ENCODE measurements at places on chromosomes 7 and 10.

DNA sequence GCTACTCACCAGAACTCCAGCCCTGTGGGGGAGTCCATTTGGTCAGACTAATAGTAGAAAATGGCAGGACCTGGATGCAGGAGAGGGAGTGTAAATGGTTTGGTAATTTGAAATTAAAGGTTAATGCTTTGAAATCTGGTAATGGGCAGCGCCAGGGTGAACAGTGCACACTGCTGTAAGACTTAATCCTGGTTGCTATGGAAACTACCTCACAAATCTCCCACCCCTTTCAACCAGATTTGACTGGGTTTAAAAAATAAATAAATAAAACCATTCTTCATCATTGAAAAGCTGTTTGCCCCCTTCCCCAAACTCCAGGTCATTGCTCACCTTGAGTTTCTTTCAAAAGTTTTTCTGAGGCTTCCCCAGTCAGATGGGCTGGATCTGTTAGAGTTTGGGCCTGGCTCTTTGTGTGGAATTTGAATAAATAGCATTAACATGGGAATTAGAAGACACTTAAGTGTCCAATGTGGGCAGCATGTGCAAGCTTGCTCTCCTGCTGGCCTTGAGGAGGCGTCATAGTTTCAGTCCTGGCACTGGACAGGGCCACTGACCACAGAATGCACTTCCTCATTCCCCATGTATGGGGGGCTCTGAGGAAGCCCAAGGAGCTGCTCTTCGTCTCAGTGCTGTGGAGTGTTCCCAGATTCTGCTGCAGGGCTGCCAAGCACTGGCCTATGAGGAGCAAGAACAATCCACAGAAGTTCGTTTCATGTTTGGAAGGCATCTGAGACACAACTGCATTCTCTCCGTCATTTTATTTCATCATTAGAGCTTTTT is 90.7 kb downstream of the LRRC4 start:
- no peak for DNase-seq

DNA sequence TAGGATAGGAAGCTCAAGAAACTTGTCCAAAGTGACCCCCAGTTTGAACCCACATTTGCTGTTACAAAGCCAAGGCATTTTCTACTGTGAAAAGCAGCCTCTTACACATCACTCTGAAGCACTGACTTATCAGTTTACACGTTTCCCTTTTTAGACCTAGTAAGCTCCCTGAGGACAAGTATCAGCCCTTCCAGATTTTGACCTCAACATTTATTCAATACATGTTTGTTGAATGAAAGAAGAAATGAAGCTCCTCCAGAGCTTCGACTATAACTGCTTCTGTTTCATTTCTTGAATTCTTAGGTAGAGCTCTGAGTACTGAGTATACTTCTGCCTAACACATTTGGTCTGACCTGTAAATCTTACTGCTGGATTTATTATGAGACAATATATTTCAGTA is 2.7 kb downstream of the WASL start:
- no peak for DNase-seq

DNA sequence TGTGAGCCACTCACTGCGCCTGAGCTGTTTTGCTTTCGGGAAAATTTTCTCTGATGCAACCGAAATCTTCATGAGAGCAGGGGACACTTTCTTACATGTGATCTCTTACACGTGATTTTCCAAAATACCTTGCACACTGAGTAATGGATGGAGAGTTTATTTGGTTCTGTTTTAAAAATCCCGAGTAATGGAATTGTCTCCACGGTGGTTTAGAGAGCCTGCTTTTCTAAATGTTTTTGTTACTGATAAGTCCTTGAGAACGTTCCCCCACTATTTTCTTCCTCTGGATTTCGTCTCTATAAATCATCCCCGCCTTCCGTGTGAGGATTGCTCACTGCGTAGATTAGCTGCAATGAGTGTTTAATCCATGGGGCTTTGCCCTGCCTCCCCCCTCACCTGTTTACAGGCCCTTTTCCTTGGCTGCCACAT is 25.7 kb downstream of the CAMK1D start:
- no peak for DNase-seq

- DNase-seq: no peak
These were observed 114.0 kb downstream of the PDGFA start for GRCh38 chr7:405489-406211.

DNA sequence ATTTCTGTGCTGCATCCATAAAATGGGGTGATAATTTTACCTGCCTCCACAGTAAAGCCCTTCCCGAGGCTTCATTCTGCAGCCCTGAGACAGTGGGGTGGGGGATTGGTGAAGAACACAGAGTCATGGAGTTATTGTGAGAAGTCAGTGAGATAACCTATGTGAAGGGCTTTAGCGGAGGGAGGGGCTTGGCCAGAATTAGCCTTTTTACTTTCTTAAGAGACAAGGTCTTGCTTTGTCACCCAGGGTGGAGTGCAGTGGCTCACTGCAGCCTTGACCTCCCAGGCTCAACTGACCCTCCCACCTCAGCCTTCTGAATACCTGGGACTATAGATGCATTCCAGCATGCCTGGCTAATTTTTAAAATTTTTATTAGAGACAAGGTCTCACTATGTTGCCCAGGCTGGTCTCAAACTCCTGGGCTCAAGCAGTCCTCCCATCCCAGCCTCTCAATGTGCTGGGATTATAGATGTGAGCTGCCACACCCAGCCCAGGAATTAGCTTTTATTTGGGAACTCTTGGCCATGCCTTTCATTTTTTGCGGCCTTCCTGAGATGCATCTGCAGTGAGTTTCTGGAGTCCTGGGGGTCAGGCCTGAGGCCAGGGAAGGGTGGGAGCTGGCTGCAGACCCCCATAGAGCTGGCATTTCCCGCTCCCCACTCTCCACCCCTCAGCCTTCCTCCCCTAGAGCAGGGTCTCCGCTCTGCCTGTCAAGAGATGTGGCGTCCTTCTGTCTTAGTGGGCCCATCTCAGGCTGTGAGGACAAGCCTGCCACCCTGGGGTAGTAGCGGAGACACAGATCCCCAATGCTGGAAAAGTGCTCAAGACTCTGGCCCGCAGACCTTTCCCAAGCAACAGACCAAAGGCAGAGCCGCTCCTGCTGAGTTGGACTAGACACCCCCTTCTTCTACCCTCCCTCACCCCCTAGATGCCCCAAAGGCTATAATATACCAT is 77.0 kb downstream of the ZMIZ1 start:
- no peak for DNase-seq

GRCh38 chr10:19825700-19826099 is 9.5 kb downstream of the PLXDC2 start:
- DNase-seq: no peak

GRCh38 chr7:116271963-116272886 is 61.9 kb downstream of the TES start:
- DNase-seq: peak; percentile 19

DNA sequence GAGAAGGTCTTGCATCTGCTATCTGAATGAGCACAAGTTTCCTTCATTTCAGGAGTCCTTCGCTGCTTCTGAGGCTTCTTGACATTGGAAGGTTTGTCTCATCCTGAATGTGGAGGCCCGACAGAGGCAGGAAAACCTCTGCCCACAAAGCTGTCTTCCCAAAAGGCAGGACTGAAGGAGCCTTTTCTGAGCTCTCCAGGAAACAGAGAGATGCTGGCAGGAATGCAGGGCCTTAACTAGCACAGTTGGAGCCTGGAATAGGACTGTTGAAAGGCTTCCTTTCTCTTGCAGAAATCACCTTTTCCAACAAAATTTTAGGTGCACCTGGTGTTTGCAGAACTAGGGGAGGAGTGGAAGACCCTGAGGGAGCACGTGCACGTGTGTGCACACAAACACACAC is 637.4 kb upstream of the MKI67 start:
- no peak for DNase-seq

- no peak for DNase-seq
These were observed 2.3 kb downstream of the MACROH2A2 start for GRCh38 chr10:70054902-70055301.

DNA sequence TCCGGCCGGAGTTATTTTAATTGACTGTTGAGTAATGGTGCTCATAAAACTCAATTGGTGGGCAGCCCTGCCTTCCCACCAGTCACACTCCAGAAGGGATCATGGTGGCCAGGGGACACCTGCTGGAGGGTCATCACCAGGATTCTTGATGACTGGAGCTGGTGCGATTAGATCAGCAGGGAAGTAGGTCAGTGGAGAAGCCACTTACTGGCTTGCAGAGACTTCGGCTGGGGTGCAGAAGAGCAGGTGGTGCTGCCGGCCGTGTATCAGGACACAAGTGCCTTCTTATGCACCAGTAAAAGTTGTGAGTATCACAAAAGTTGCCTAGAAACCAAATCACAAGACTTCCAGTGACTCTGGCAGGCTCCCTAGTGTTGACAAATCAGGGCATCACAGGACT is 82.6 kb upstream of the CHCHD3 start:
- DNase-seq: no peak

DNA sequence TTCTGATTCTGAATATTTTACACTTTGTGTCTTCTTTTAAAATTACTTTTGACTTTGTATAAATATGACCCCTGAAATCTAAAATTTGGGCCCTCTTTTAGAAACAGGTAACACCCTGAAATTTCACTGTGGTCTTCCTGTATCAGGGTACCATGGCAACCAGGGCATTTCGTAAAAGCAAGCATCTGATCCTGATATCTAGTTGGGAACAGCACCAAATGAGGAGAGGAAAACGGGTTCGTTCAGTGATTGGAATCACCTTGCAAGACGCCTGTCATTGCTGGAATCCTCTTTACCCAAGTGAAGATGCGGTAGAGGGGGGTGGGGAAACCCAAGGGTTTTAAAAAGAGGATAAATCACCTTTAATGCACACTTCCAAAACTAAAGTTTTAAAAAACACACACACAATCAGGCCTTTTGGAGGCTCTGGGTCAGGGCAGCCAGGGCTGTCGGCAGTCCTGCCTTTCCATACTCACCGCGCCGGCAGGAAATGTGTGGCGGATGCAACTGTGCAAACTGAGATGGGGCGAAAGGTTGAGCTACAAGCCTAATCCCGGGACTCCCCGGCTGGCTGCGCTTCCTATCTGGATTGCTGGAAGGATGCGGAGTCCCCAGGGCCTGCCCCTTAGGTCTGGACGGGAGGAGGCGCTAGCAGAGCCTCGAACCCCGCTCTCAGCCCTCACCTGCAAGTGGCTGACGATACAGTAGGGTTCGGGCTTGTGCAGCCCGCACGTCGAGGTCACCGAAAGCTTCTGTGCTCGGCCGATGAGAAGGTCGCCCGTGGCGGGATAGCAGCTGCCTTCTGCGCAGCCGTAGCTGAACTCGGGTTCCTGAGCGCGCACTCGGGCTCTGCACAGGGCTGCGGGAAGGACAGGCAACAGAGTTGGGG is 1.8 kb downstream of the LAMB1 start:
- DNase-seq: peak; percentile 5

GRCh38 chr7:139657725-139658124 is 120.1 kb downstream of the HIPK2 start:
- no peak for DNase-seq

- DNase-seq: no peak
These were observed 475.3 kb upstream of the AUTS2 start for GRCh38 chr7:69122953-69123352.

GRCh38 chr7:98877692-98878364 is 504 bp upstream of the TRRAP start:
- DNase-seq: no peak

DNA sequence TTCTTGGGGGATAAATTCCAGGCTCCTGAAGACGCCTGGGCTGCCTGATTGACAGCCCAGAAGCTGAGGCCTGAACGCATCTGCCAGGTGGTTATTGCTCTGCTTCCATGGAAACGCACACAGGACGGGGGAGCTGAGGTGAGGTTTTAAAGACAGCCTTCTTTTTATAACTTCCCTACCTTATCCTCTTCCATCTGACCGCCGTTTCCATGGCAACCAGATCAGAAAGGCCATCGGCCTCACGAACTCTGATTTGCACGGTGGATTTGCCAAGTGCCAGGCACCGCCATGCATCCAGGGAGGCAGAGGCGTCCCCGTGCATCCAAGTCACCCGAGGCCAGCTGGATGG is 260.9 kb downstream of the ADARB2 start:
- no peak for DNase-seq

- no peak for DNase-seq
These were observed 18.9 kb upstream of the MYL7 start for GRCh38 chr7:44159824-44160630.

DNA sequence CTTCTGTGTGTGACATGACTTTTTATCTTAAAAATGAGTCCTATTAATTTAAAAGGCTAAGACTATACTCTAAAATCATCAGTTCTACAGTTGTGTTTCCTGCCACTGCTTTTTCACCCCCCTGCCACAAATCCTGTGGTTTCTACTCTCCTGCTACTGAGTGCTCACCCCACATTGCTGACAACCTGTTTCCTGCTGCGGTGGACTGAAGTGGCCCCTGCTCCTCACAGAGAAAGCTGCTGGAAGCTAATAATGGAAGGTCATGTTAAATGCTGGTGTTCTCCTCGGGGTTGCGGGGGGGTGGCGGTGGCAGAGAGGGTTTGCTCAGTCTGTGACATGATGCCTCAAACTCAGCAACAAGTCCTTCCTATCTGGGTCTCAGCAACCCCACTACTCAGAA is 113.2 kb upstream of the INHBA start:
- peak; percentile 24 for DNase-seq

GRCh38 chr7:126079151-126079550 is 1149.5 kb upstream of the POT1 start:
- no peak for DNase-seq

DNA sequence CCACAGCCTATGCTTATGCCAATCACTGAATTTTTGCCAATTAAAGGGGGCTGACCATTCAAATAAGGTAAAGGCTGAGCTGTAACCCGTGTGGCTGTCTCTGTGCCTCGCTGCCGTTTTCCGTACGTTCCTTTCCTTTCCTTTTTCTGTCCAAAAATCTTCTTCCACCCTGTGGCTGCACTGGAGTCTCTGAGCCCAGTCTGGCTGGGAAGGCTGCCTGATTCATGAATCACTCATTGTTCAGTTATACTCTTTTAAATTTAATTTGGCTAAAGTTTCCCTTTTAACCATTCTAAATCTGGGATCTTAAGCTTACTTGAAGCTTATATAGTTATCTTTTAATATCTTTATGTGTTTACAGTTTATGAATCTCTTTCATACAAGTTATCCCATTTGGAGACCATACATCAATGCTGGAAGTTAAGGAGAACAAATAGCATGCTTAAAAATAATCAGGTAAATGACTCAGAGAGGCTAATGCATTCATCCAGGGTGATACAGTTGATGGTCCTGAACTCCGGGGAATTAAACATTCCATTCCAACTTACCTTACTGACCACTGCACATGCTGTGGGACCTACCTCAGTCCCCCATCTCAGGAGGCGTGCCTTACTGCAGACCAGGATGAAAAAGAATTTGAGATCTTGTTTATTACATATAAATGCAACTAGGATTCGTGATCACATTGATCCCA is 385.3 kb upstream of the ADARB2 start:
- DNase-seq: no peak

DNA sequence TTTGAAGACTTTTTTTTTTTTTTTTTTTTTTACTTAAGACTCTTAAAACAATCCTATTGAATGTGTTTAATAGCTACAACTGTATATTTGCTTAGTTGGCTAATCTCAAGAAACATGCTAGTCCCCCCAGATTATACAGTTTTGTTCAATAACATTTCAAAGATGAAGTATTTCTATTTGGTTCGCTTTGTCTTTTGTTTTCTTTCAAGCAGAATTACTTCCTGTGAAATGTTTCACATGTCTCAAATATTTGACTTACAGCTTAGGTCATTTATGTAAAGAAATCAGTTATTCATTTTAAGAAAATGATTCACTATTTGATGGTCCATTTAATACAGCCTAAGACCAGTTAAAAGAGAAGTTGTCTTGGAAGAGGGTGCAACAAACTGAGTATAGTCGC is 12.8 kb upstream of the LAMB1 start:
- no peak for DNase-seq

- DNase-seq: no peak
These were observed 615.7 kb upstream of the NRP1 start for GRCh38 chr10:33950206-33950605.

GRCh38 chr10:71558991-71559390 is 160.6 kb downstream of the C10orf105 start:
- DNase-seq: no peak

All from activated naive CD4-positive, alpha-beta T cell treated with anti-CD3 and anti-CD28 coated beads for 36 hours (primary cell).